Neural cell (in vitro differentiated cells): ENCODE measurements at places on chromosomes 12 and 14. TPM values are rescaled to one million over a fixed set of nuclear protein-coding genes. Genes with fewer than 3 reads are reported as not detected.

TPPP2 gene
- polyA plus RNA-seq: not detected in 2 replicates

CMKLR1 gene
- polyA plus RNA-seq: 0.06 TPM in 1 of 2 replicates, not detected in the other

CFAP54 gene
- polyA plus RNA-seq: 0.44 and 1.1 TPM in 2 replicates

ACADS gene
- 3.6 and 5.2 TPM in 2 replicates for polyA plus RNA-seq

MYO1A gene
- polyA plus RNA-seq: not detected in 2 replicates

PTPN21 gene
- polyA plus RNA-seq: 3.3 and 4.1 TPM in 2 replicates

GTF2A1 gene
- 29.2 and 37.3 TPM in 2 replicates for polyA plus RNA-seq

PRR4 gene
- polyA plus RNA-seq: 4.8 and 5.0 TPM in 2 replicates

PMCH gene
- polyA plus RNA-seq: not detected in 2 replicates

TAS2R20 gene
- polyA plus RNA-seq: 1.9 and 3.3 TPM in 2 replicates

DPF3 gene
- polyA plus RNA-seq: 2.9 and 5.7 TPM in 2 replicates

NEUROD4 gene
- not detected in 2 replicates for polyA plus RNA-seq

OAS2 gene
- polyA plus RNA-seq: not detected in 2 replicates

PTCSC3 gene
- not detected in 2 replicates for polyA plus RNA-seq
